ENCODE measurements at places on chromosomes 4 and X. TPM values are rescaled to one million over a fixed set of nuclear protein-coding genes. Genes with fewer than 3 reads are reported as not detected.
A peak's percentile ranks its signal among the peaks of the same experiment; 100 is the strongest.

GRCh38 chr4:168791376-168791775 is 218.7 kb downstream of the CBR4 start:
- no peak for DNase-seq

DNA sequence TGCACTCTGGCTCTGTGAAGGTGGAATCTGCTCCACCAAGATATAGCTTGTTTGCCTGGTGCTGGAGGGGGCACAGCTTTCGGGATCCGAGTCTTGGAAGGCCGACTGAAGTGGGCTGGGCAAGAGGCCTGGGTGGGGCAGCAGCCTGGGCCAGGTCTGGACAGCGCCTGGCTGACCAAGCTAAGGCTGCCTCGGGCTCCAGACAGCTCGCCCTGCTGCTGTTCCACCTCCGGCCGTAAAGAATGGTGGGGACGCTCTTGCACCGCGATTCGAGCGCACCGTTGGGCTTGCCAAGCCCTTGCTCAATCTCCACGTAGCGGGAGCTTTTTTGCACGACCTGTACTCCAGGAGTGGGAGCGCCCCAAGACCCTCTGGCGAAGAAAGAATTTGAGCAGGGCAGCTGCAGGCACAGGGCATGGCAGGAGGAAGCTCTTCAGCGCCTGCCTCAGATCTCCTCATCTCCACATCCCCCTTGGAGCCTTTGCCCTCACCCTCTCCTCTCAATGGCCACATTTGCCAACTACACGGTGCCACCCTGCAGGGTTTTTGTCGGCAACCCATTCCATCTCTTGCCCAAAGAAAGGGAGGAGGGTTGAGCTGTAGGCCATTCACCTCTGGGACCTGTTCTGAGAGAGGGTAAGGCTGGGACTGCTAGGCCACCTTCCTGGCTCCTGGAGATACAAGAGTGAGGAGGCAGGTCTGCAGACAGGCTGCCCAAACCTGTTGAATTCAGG is 18.9 kb downstream of the CNGA2 start:
- peak; percentile 18 for DNase-seq

- no peak for DNase-seq
Observed at GRCh38 chr4:18007625-18008024, 13.9 kb downstream of the LCORL start.

- no peak for DNase-seq
Observed at GRCh38 chr4:48557478-48557877, 67.4 kb downstream of the ZAR1 start.

DNA sequence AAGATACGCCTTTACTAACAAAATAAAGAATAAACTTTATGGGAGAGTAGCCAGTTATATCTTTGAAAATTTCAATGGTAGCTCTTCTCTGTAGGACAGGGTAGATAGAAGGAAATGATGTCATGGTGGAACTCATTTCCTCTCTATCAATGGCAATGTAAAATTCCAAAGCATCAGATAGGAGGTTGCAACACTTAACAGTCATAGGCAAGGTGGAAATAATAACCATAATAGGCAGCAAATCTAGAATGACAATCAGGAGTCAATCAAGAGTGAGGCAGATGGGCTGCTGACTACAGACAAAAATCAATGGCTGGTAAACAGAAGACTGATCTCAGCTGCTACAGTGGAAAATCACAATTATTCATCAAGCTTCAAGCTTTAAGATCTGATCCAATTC is 53.9 kb upstream of the TET2 start:
- no peak for DNase-seq

GRCh38 chr4:110184140-110184790 is 14.2 kb downstream of the ELOVL6 start:
- DNase-seq = no peak

- no peak for DNase-seq
Observed at GRCh38 chrX:95427389-95427788, 1257.3 kb upstream of the DIAPH2 start.

- DNase-seq = no peak
Observed at GRCh38 chr4:155966171-155966570, 12.5 kb upstream of the CTSO start.

DNA sequence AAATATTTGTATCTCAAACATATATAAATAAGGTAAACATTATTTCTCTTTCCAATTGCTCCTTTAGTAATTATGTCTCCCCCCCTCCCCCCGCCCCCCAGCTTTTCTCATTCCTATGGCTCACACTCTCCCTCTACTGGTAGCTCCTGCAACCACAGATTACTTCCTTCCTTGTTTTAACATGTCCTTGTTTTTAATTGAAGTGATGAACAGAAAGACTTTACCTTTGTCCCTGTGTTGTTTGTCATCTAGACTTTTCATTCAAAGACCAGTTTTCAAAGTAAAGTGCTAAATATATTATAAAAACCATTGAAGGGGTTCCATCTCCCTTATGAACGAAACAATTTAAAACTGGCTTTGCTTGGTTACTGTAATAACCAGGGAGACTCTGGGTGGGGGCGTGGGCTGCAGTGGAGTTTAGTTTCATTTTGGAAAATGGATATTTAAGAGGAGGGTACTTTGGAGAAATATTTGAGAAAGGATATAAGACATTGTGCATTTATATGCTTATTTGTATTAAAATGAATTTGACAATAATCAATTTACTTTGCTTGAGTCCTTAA is 352.9 kb downstream of the RAPGEF2 start:
- DNase-seq = no peak

DNA sequence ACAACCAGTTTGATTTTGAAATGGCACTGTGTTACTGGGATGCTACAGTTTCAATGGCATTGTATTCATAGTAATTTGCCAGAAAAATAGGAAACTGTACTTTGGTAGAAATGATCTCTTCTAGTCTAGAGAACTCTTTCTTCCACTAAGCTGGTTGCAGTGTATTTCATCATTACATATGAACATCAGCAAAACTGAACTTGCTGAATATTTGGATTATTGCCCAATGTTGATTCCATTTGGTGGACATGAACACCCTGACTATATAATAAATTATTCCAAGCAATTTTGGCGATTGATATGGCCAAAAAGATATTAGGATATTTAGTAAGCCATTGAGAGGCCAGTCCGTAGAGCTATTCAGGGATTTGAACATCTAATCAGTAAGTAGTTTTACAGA is 191.8 kb upstream of the CXorf66 start:
- no peak for DNase-seq

- no peak for DNase-seq
Observed at GRCh38 chr4:83252782-83253405, 31.7 kb downstream of the COQ2 start.

DNA sequence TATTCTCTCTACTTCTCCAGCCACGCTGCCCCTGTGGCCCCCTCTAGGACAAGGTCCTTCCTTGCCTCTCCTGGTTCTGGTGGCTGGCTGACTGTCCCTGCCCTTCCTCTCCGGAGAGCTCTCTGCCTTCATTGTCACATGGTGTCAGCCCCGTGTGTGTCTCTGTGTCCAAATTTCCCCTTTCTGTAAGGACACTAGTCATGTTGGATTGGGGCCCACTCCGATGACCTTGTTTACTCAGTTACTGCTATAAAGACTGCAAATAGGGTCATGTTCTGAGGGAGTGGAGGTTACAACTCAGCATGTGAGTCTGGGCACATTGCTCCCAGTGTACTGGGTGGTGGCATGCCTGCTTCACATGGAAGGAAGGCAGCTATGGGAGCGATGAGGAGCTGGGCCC is 129.5 kb upstream of the PSAPL1 start:
- no peak for DNase-seq

DNA sequence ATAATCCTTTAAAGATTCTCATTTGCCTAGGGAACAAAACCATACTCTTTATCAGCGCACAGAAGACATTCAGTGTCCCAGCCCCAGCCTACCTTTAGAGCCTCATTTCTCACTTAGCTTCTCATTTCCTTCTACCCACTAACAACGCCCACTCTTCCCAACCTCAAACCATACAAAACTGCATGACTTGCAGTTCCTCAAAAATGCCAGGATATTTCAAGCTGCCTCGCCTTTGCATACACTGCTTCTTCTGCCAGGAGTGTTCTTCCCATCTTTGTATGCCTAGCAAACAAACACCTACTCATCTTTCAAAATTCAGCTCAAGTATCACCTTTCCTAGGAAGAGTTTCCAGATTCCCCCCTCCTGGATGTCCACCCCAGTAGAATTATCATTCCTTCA is 129.9 kb upstream of the ADGRL3 start:
- no peak for DNase-seq

Gene CYTL1
- total RNA-seq = 8.9 TPM

Gene MAGEC3
- total RNA-seq = not detected

Gene SPARCL1
- total RNA-seq = 118 TPM

Gene HGFAC
- 0.20 TPM for total RNA-seq

Gene IL13RA2
- not detected for total RNA-seq

Gene ADAMTS3
- total RNA-seq = 2.4 TPM

All from skin of body (tissue), 3 donors.